ELR (cell line): ENCODE measurements at places on chromosomes 13 and 19.

GRCh38 chr19:14449321-14449720 lies 16.2 kb downstream of the PKN1 start:
- peak; percentile 38 for DNase-seq

GRCh38 chr13:19632915-19633478 lies 462 bp upstream of the MPHOSPH8 start:
- DNase-seq, result no peak

GRCh38 chr13:102977471-102977870 lies 88.7 kb downstream of the SLC10A2 start:
- no peak for DNase-seq

- DNase-seq, result no peak
These were observed 27.7 kb downstream of the TMEM161A start for GRCh38 chr19:19110410-19111135.

- DNase-seq, result no peak
These were observed 11.4 kb downstream of the ONECUT3 start for GRCh38 chr19:1764729-1765128.

DNA sequence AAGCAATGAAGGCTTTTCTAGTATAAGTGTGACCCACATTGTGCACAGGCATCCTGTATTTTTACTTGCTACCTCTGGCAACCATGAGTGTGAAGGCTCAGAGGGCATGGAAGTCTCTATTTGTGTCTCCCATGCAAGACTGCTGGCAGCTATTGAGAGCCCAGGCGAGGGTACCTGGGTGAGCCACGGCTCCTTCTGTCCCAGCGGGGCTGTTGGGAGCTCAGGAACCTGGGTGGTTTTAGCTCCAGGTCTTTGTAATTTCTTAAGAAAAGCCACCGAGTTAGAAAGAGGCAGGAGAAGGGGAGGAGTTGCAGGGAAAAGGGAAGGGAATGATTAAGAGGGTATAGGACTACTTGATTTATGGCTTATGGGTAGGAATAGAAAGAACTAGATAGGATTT lies 190.4 kb upstream of the SOX1 start:
- no peak for DNase-seq

DNA sequence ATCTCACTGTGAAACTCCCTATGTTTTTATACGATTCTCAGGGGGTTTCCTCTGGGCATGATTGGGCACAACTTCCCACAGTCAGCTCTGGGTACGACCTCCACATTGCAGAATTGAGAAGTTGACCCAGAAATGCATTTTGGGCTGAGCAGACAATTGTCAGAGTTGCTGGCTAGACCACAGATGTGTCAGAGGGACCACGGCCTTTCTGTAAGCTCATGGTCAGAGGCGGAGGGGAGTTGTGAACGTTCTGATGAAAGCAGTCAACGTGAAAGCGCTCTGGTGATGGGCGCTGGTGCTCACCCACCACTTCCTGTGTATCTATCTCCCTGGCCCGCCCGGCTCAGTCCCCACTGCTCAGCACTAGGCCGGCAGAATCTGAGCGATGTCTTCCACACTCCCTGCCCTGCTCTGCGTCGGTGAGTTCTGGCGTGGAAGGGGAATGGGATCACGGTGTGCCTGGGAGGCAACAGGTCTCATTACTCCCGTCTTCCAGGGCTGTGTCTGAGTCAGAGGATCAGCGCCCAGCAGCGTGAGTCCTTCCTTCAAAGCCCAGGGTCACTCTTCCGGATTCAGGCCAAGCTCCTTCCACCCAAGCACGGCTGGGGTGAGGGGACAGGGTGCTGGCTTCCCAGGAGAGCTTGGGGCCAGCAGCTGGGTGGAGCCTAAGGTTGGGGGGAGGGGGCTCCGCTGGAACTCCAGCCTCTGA lies at the start of gene NCR1:
NCR1 (plus strand) TSS at position 346 of the 709 bp plus-strand sequence; CDS start at position 386, 40 bp downstream.
- DNase-seq, result no peak

DNA sequence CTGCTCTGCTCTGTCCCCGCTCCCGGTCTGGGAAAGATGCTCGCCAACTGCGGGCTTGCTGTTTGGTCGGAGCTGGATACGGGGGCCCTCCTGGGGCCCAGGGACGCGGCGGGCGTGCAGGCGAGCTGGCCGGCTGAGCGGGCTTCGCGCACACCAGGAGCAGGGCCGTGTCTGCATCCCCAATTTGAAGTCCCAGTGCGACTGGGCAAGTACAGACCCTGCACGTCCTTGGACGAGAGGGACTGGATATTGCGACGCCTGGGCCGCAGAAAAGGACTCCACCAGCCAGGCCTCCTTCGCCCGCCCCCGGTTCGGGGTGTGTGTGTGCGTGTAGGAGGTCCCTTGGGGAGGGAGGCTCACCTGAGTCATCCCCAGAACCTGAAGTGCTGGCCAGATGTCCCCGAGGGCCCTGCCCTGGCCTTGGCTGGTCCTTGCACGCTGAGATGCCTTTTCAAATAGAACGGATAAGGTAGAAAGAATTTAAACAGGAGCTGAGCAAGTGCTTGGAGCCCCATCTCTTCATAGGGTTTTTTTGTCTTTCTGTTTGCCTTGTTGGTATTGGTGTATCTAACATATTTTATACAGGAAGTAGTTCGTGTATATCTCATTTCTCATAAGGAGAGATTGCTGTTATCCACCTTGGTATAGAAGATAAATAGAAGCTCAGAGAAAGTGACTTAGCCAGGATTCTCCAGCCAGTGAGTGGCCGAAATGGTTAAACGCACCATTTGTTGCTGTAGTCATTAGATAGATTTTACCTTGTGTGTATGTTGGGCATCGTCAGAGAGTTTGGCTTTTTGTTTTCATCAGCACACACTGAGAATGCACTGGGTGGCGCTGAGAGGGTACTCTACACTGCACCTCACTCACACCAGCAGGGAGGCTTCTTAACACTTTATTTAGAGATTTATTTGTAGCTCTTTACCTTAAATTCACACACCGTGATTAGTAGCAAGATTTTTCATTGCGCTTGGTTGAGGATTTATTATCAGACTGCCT lies 1.1 kb downstream of the NAXD start:
- DNase-seq, result peak; percentile 74

DNA sequence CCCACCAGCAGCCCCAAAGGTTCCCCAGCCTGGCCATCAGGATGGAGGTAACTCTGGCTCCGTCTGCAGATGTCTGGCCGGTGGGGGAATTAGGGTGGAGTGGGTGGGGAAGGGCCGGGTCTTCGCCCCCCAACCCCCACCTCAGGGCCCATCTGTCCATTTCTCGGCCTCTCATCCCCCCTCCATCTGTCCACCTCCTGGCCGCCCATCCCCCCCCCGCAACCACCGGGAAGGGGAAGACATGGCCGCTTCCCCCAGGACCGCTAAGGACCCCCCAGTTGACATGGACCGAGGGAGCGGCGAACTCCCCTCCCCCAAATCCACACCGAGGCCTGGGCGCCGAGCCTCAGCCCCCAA lies 793 bp downstream of the LRFN1 start:
- DNase-seq, result no peak
